ENCODE measurements at places on chromosomes 16 and 17.
A peak's percentile ranks its signal among the peaks of the same experiment; 100 is the strongest.

DNA sequence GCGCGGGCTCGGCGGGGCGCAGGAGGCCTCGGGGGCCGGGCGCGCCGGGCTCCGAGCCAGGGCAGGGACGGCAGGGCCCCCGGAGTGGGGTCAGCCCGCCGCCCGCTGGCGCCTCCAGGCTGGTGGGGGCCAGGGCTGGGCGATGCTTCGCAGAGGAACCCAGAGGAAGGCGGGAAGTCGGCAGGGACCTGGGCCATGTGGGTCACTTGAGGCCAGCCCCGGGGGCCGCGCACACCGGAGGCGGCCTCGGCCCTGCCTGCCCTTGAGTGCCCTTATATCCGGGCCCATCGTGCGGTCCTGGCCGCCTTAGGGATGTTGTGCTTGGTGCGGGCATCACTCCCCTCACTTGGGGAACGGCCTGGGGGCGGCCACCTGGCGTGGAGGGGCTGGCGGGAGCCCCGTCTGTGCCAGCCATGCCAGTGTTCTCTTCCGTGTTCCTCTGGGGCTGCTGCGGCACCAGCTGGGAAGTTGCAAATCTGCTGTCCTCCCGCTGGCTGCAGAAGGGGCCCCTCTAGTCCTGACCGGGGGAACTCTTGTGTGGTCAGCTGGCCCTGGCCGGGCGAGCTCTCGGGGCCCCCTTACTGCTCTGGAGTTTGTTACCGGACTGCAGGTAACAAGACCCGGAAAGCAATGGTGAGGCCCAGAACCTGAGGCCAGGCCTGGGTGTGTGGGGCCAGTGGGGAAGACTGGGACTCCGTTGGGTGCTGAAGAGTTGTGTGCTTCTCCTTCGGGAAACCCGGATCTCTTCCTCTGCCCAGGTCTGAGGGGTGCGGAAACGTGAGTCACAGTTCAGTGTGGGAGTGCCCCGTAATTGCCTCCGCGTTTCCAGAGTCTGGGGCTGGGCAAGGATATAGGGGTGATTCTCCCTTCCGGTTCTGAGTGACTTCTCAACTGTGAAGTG is 849 bp downstream of the CAPN15 start:
- DNase-seq: peak; percentile 25

DNA sequence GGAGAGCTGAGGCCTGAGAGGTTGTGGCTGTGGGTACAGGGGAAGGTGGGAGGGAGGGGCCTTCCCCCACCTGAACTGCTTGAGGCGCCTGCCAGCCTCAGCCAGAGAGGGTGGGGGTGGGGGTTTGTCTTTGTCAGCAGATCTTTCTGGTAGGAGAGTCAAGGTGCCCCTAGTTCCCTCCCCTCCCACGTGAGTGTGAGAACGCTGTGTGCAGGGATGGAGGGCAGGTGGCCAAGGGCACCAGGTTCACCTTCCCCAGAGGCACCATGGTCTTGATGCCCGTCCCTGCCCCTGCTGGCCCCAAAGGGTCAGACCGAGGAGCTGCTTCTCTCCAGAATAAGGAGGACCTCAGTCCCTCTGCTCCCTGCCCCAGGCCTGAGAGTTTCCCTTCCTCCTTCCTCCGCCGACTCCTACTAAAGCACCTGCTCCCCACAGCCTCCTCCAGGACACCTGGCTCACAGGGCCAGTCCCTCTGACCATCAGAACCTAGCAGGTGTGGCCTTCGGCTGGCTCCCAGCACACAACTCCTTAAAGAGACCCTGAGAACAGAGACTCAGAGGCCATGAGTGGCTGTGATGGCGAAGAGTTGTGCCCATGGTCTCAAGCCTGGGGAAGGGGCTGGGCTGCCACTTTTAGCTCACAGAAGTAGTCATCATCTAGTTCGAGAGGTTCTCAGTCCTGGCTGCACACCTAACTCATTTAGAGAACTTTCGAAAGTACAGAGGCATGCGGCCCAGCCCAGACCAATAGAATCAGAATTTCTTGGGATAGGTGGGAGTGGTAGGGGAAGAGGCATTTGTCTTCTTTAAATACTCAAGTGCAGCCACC is 113.2 kb upstream of the LHX1 start:
- DNase-seq: no peak

DNA sequence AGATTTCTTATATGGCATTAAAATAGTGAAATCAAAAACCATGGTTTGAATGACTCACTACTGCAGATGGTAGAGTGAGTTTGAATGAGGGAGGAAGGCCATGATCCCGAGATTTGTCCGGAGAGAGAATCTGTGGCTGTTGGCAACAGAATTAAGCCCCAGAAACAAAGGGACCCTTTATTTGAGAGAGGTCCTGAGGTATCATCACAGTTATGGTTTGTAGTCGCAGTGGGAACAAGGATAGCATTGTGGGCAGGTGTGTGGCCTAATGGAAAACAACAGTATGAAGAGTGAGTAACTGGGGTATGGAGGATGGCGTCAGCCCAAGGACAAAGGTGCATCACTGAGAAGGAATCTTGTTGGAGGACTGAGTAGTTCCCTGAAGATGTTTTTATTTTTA is 8.5 kb upstream of the ZFP3 start:
- DNase-seq: no peak

GRCh38 chr17:35188111-35188510 is 6.1 kb downstream of the SLC35G3 start:
- no peak for DNase-seq

- no peak for DNase-seq
Measured at GRCh38 chr16:30395992-30396585, 869 bp downstream of the ZNF48 start.

All from activated T-cell treated with anti-CD3 and anti-CD28 coated beads for 24 hours (primary cell).